ENCODE measurements at places on chromosomes 7 and 10.

- no peak for DNase-seq
These were observed 81.4 kb downstream of the LRRC4 start for GRCh38 chr7:127949769-127950222.

- DNase-seq: no peak
These were observed 106.0 kb downstream of the TCERG1L start for GRCh38 chr10:131205556-131205955.

GRCh38 chr10:69716711-69717560 is 84.8 kb upstream of the COL13A1 start:
- peak; percentile 47 for DNase-seq

GRCh38 chr7:13538669-13539068 is 450.8 kb downstream of the ETV1 start:
- no peak for DNase-seq

- DNase-seq: no peak
These were observed 32.1 kb downstream of the UMAD1 start for GRCh38 chr7:7672545-7673239.

DNA sequence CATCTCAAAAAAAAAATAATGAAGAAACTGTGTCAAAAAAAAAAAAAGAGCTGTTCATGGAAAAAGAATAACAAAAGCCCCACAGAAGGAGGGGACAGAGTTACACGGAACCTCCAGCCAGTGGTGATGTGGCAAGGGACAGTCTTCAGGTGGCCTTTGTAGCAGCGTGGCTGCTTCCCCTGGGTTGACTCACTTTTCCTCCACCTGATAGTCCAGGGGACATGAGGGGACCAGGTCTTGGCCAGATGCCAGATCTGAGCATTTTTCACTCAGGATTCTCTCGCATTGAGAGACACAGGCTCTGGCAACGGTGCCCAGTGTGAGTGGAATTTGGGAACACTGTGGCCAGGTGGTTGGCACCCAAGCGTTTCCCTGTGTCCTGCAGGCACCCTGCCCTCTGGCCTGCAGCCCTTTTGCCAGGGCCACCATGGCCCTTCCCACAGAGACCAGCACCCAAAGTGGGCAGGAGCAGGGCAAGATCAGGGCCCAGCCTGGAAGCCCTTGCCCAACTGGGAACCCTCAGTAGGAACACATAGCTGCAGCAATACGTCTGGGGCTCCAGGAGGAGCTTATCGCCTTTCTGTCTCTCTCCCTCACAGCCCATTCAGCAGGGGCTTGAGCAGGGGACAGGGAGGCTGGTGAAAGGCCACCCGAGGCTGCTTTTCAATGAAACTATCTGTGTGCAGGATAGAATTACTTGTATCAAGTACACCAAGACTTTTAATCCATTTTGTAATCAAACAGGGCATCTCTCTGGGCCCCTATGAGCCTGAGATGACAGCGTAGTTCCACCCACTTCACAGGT is 159.1 kb downstream of the UBE2H start:
- no peak for DNase-seq

DNA sequence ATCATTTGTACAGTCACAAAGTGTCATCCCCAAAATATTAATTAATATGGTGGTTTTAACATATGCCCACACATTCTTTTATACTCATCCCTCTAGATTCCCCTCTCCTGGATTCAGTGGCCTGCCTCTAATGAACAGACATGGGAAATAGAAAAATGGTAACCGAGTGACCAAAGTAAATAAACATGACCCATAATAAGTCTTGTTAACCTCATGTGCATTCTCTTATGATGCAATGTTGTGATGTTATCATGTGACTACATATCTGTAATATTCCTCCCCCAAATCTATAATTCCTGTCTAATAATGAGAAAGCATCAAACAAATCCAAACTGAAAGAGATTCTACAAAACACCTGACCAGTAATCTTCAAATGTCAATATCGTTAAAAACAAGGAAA is 164.5 kb upstream of the PRSS1 start:
- no peak for DNase-seq

- DNase-seq: no peak
These were observed 74.4 kb upstream of the SFMBT2 start for GRCh38 chr10:7485244-7485556.

DNA sequence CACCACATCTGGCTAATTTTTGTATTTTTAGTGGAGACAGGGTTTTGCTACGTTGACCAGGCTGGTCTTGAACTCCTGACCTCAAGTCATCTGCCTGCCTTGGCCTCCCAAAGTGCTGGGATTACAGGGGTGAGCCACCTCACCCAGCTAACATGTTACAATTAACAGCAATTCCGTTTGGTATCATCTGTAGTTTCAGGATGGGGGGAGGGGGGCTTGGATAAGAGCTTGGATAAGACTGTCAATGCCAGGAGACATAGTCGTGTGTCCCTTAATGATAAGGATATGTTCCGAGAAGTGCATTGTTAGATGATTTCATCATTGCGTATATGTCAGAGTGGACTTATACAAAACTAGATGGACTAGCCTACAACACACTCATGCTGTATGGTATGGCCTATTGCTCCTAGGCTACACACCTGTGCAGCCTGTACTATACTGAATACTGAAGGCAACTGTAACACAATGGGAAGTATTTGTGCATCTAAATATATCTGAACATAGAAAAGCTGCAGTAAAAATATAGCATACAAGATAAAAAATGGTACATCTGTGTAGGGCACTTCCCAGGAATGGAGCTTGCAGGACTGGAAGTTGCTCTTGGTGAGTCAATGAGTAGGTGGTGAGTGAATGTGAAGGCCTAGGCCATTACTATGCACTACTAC is 103.9 kb upstream of the TNS3 start:
- no peak for DNase-seq

DNA sequence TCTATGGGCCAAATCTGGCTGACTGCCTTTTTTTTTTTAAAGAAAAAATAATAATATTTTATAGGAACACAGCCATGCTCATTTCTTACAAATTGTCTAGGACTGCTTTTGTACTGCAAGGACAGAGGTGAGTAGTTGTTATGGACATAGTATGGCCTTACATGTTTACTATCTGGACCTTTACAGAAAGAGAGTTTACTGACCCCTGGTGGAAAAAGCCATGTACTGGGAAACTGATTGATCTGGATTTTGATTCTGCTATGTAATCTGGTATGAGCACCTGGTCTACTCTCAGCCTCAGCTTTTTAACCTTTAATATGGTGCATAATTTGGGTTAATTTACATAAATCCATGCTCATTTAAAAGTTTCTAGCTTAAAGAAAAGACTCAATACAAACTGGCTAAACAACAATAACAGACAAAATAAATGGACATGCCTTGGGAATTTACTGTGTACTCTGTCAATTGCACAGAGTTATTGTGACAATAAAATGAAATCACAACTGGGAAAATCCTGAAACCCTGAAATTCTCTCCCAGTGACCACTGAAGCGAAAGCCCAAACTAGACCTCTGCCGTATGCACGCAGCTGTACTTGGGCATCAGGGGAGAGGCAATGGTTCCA is 260.7 kb downstream of the BMPER start:
- no peak for DNase-seq

DNA sequence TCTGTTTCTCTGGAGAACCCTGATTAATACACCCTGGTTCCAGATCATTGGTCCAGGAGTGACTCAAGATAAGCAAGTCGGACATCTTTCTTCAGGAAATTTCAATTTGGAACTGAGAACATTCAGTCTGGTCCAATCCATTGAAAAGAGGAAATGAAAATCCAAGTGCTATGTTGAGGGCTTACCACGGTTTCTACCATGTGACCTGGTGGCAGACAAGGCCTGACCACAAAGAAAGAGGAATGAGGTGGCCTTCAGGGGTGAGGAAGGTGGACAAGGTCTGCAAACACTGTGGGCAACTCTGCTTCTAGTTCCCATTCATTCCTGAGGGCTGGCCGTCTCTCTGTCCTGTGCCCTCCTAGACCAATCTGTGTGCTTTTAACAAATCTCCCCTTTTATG is 149.2 kb upstream of the GHITM start:
- DNase-seq: no peak

GRCh38 chr7:37923996-37924395 is 3.6 kb downstream of the EPDR1 start:
- no peak for DNase-seq

DNA sequence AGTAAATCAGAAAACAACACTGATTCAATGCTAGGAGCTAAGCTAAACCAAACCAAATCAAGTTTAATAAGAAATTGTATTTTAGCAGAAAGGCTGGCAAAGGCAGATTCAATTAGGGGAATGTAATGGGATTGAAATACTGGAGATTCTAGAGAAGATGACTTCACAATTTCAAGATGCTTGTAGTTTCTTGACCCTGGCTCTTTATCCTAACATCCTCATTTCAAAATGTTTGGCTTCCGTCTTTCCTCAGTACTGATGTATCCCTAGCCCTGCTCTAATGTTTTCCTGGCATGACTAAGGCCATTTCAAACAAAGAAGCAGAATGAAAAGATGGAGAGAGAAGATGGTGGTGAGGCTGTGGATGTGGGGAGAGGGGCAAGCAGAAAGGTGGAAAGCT is 2.7 kb upstream of the JCAD start:
- DNase-seq: no peak

- no peak for DNase-seq
These were observed 179.8 kb downstream of the WNT2 start for GRCh38 chr7:117143066-117143465.

DNA sequence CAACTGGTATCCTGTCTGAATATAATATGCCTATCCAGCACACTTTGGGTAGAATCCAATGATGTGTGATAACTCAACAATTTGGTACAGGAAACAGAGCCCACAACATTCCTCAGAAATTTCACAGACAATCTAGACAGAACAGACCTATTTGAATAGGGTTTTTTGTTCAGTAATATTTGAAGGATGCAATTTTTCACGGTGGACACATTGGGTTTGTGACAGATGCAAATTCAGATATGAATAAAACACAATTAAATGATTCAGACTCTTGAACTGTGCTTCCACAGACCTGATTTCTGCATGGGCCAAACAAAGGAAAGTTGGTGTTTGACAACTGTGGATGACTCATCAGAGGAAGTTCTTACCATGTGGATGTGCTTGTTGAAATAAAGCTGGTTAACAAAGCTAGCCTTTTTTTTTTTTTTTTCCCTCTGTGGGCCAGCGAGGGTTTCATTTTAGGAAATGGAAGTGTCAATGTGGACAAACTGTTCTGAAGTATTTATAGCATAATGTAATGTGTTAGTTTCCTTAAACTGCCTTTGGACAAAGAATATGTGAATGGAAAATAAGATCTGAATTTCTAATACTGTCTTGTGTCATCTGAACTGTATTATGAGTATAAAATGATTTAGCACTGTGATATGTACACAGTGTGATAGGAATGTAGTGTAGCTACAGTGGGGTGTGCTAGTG is 43.2 kb upstream of the FAM133B start:
- DNase-seq: no peak

GRCh38 chr7:21355406-21355874 is 72.4 kb upstream of the SP4 start:
- DNase-seq: peak; percentile 32

GRCh38 chr10:6148908-6149307 is 53.8 kb upstream of the PFKFB3 start:
- no peak for DNase-seq

DNA sequence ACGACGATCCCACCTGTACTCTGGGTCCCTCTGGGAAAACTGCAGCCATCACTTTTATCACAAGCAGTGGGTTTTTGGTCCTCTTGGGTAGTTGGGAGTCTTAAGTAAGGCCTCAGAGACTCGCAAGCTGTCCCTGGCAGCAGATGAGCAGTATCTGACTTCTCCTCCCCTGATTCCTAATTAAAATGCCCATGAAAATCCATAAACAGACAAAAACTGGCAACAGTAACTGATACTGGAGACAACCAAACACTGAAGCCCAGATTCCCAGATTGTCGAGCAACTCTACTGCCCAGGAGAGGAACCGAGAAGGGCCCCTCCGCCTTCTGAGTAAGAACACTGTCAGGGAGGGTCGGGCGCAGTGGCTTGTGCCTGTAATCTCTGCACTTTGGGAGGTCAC is 333.8 kb downstream of the CALN1 start:
- no peak for DNase-seq

- DNase-seq: no peak
These were observed 30.3 kb upstream of the KEL start for GRCh38 chr7:142992427-142992826.

GRCh38 chr7:94001396-94001795 is 2.8 kb downstream of the BET1 start:
- DNase-seq: no peak

DNA sequence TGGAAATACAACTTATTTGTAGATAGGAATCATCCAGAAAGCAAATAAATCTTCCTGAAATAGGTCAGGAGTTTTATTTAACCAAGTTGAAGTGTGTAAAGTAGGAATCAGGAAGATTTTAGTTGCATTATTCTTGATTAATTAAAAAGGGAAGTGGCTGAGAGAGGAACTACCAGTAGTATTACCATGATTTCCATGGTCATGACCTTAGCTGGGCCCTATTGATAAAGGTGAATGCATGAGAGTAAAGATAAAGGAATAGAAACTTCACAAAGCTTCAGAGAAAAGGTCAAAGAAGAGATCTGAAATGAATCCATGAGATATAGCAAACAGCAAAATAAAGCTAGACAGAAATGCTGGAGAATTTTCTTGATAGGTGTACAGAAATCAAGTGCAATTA is 46.2 kb upstream of the DLX6 start:
- no peak for DNase-seq

- no peak for DNase-seq
These were observed 400.0 kb upstream of the RNF32 start for GRCh38 chr7:156240532-156240931.

DNA sequence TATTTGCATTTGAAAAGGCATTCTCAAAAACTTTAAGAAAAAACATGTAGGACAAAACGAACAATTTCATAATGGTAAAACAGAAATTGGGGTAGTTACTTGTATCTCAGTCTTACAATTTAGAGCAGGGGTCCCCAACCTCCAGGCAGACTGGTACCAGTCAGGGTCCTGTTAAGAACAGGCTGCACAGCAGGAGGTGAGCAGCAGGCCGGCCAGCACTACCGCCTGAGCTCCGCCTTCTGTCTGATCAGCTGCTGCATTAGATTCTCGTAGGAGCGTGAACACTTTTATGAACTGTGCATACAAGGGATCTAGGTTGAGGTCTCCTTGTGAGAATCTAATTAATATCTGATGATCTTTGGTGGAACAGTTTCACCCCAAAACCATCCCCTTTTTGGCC is 77.3 kb downstream of the SEMA3A start:
- no peak for DNase-seq

- DNase-seq: no peak
These were observed 437.4 kb upstream of the GALNT17 start for GRCh38 chr7:70694434-70694970.

Data from stimulated activated effector memory CD8-positive, alpha-beta T cell treated with anti-CD3 and anti-CD28 coated beads, Interleukin-12 subunit alpha, Interleukin-12 subunit beta, amount 100 ng/mL, for 72 hours (primary cell).